Ascending aorta (tissue), 2 donors: ENCODE measurements at places on chromosomes 4 and X.

DNA sequence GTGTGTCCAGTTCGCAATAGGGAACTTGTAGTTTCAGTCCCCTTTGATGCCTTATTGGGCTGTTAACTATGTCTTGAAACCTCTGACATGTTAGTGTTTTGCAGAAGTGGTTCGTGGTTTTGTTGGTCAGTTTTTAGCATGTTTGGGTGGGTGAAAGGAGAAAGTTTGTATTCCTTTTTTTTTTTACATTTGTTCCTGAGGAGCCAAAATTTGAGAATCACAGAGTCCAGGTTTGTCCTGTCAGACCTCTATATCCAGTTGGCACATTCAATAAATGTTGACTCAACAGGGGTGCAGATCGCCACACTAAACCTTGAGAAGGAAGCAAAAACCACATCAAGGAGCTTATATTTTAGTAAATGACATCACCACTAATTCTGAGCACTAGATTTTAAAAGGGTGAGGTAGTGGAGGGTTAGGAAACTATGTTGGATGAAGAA lies 26.2 kb downstream of the DLG3 start:
- no peak for DNase-seq

- no peak for DNase-seq
Measured at GRCh38 chrX:41723826-41724225, at the start of gene GPR82. Gene GPR82 (plus strand): TSS chrX:41724181. CDS start chrX:41727027, 2,846 bp downstream.

- DNase-seq: no peak
Measured at GRCh38 chr4:33316578-33316977, 2596.4 kb downstream of the PCDH7 start.

DNA sequence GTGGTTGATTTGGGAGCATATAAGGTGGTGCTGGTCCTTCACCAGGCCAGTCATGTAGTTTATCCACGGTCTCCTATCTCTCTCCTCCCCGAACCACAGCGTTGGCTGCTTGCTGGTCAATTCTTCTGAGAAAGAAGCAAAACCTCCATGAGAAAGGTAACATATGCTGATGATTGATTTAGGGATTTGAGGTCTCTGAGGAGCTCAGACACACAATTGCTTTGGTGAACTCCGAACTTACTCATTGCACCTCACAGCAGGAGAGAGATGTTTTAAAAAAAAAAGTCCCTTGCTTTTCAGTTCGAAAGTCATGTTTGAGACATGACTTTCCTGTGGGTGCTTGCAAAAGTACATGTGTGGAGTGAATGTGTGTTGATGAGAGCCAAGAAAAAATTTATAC lies 100.2 kb downstream of the TSPAN7 start:
- DNase-seq: no peak

- no peak for DNase-seq
Measured at GRCh38 chrX:123157586-123157985, 26.5 kb upstream of the GRIA3 start.

- no peak for DNase-seq
Measured at GRCh38 chrX:49120091-49120490, 3.4 kb downstream of the GPKOW start.

GRCh38 chr4:77538144-77538543 lies 67.5 kb upstream of the CXCL13 start:
- DNase-seq: no peak

DNA sequence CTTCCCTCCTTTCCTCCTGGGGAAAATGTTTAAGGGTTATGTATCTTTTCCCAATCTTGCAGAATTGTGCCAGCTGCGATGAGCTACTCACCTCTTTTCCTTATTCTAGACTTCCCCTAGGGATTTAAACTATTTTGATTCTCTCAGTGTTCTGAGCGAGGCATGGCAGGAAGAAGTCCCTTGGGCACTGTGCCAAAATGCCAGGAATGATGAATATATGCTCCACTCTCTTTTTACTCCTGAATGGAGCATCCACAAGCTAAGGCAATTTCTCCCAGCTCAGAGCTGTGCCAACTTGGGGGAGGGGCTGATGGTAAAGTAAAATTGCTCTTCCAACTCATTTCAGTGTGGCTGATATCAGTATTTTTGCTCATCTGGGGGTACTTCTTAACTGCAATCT lies 4.0 kb upstream of the C4orf17 start:
- DNase-seq: no peak

DNA sequence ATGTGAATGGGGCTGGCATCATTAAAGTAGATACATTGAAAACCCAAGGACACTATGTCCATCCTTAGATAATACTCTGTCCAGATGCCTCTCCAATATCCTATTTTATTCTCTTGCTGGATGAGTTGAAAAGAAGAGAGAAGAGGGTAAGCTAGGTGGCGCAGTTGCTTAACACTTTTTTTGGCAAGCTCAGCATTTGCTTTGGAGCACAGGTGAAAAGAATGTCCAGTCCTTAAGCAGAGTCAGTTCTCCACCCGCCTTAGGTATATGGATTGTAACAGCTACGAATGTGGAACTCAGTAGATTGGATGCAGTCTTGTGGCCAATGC lies 208.4 kb downstream of the NWD2 start:
- DNase-seq: no peak

DNA sequence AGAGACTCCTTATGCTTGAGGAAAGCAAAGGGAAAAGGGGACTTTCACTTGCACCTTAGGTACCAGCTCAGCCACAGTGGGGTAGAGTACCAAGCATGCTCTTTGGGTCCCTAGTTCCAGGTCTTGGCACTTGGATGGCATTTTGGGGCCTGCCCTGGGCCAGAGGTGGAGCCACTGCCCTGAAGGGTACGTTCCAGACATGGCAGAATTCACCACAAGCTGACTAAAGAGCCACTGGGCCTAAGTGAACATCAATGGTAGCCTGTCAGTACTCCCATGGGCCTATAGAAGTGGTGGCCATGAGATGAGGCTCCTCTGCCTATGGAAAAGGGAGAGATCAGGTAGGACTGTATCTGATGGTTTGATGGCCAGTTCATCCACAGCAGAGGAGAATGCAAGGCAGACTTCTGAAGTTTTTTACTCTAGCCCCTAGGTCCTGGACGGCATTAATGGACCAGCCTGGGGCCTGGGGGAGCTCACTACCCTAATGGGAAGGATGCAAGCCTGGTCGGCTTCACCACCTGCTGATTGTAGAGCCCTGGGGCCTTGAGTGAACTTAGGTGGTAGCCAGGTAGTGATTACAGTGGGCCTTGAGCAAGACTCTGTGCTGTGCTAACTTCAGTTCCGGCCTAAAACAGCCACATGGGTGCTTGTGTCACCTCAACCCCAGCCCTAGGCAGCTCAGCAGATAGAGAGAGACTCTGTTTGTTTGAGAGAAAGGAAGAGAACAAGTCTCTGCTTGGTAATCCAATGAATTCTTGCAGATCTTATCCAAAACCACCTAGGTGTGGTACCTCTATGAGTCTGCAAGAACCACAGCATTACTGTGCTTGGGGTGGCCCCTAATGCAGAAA lies 19.8 kb upstream of the HSFX4 start:
- DNase-seq: no peak

DNA sequence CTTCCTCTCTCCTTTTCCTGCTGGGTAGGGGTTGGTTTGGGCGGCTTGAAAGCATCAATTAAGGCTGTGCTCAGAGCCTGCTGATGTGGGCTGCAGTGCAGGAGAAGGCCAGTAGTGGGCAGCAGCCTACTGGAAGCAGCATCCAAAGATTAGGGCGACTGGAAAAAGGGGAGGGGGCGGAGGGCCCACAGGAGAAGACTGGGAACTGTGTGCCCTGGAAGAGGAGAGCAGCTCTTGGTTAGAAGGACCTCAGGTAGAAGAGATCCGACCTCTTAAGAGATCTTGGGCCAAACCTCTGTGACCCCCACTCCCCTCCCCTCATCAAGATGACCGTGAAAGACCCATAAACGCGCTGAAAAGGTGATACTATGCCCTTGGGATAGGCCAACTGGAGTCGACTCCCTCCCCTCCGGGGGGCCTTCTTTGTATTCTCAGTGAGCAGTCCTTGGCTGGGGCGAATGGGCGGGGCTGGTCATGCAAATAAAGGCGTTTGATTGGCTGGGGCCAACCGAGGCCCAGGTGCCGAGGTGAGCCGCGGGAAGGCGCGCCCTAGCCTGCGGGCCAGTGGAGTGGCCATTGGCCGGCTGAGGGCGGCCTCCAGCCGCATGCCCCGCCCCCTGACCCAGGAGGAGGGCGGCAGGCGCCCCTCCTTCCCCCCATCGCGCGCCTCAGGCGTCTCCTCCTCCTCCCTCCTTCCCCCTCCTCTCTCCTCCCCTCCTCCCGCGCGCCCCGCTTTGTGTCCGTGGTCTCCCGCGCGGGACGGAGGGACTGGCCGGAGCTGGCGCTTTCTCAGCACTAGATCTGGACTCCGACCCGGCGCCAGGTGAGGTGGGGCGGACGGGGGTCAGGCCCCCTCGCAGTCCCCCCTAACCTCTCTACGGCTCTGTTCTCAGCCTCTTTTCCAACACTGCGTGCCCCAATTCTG lies 10.1 kb downstream of the DLG3 start:
- peak; percentile 28 for DNase-seq

- no peak for DNase-seq
Measured at GRCh38 chrX:15838017-15838416, 16.6 kb downstream of the AP1S2 start.

DNA sequence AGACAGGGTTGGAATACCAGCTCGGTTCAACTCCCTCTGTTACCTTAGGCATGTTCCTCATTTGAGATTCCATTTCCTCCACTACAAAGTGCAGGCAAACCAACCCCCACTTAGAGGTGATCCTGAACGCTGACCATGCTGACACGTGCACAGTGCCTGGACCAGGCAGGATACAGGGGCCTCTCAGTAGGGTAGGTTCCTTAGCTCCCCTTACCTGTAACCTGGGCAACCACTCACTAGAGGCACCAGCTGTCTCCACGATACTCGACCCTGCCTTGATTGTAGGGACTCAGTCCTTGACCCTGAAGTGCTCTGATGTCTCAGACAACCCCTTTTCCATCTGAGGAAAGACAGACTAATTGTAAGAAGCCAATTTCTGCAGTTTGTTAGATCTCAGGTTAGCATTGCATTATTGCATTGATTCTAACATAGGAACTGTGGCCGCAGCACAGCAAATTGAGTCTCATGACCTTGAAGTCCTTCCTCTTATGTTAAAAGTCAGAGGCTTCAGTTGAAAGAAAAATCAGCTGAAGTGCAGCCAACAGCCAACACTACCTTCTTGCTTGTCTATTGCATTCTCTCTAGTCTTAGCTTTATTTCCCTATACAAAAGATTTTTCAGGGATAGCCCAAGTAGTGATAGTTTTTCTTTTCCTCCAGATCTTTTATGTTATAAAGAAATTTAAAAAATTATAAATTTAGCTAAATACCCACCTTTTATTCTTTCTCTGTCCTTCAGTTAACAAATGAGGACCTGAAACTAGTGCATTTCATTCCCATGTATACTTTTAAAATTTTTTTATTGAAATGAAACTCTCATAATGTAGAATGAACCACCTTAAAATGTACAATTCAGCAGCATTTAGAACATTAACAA lies 11.2 kb upstream of the C1QTNF7 start:
- DNase-seq: no peak

DNA sequence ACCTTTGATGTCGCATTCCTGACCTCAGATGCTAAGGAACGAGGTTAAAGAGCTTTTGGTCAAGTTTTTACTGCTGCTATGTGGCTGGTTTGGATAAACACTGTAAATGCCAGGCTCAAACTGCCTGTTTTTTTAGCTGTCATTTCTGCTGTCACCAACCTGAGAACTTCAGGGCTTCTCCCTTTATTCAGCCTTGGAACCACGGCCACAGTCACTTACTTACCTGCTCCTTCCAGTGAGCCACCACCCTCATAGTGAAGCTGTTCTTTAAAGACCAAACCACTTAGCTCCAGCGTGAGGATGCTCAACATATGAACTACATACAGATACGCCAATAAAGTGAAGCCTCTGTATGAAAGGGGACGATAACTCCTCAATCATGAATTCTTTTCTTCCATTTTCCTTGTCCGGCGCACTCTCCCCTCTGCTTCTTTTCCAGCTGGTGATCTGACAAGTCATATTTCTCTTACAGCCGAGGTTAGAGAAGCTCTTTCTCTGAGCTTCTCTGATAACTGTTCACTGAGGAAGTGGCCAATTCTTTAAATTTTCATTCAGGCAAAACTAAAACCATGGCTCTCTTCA lies 152.8 kb upstream of the ANK2 start:
- no peak for DNase-seq

DNA sequence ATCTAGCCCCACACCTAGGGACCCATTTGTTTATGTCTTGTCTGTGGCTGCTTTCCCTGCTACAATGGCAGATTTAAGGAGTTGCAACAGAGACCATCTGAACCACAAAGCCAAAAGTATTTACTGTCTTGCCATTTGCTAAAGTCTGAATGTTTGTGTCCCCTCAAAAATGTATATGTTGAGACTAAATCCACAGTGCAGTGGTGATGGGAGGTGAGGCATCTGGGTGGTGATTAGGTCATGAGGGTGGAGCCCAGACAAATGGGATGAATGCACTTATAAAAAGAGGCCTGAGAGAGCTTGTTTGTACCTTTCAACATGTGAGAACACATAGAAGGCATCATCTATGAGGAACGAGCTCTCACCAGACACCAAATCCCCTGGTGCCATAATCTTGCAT lies 137.3 kb downstream of the TMEM144 start:
- no peak for DNase-seq

DNA sequence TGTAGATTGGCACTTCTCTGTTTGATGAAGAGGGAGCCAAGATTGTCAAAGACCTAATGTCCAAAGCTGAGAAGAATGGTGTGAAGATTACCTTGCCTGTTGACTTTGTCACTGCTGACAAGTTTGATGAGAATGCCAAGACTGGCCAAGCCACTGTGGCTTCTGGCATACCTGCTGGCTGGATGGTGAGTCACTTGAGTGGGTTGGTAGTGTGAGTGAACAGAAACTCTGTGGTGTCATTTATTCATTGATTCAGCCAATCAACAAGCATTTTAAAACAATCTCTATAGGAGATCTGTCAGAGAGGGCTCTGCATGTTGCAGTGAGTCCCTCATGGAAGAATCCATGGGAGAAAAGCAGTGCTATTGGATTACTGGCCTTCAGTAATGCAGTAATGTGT lies 16.3 kb downstream of the TAF9B start:
- no peak for DNase-seq

DNA sequence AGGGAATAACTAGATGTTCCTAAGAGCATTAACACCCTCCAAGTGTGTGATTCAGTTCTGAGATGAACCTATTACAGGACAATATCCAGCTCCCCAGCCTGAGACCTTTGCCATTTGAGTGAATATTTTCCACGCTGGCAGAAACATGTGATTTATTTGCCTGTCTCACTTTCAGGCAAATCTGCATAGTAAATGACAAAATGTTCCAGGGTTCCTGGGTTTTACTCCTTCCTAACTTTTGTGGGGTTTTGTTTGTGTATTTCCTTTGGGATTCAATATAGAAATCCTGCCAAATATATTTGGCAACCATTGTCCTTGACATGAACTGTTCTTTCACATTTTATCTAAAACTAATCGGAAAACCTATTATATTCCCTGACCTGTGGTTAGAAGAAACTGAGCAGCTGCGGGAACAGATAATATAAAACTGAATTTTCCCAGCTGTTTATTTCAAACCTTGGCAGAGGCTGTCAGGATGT lies 12.5 kb downstream of the F8 start:
- no peak for DNase-seq

- DNase-seq: no peak
Measured at GRCh38 chr4:74308215-74308614, at the start of gene EPGN. Gene EPGN (plus strand): TSS chr4:74308470. CDS start chr4:74308534, 64 bp downstream.
